ENCODE measurements at places on chromosomes 13 and 19.

DNA sequence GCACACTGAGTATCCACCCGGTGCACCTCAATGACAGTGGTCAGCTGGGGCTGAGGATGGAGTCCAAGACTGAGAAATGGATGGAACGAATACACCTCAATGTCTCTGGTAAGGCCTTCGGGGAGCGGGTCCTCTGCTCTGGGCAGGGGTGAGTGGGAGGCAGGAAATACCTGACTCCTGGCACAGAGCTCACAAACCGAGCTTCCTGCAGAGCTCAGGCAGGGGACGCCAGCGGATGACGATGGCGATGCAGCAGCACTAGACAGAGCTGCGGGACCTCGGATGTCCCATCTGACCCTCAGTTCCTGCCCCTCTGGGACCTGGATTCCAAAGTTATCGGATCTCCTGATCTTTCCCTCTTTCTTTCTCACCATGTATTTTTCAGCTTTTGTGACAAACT lies 3.8 kb downstream of the CD22 start:
- H3K27ac ChIP-seq = no peak overlapping the region
- no peaks in the 10 kb centered on the region for H3K36me3 ChIP-seq
- H3K4me3 ChIP-seq = no peak overlapping the region
- peaks cover 54% of the 10 kb centered on the region for H3K4me1 ChIP-seq
- peaks cover 23% of the 10 kb centered on the region for H3K27me3 ChIP-seq

- H3K36me3 ChIP-seq = peaks cover 33% of the 10 kb centered on the region
- H3K4me1 ChIP-seq = peaks cover 66% of the 10 kb centered on the region
- H3K27me3 ChIP-seq = peaks cover 6% of the 10 kb centered on the region
- peak overlapping the region; percentile 98 for H3K27ac ChIP-seq
These were observed 2.0 kb upstream of the SPACA6 start for GRCh38 chr19:51691074-51691583.

DNA sequence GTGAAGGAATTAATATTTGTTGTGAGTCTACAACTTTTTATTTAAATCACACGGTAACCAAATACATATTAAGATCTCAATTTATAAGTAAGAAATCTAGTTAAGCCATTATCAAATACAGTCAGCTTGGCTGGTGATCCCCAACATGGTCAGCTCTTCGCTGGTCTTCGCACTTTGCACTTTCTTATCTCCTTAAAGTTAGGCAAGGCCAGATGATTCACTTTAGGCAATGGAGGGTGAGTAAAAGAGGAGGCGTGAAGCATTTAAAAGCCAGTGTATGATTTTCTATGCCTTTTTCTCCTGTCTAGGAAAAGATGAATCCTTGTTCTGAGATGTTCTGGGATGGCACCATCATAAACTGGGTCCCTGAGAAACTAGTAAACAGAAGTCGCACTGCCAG lies 793.7 kb upstream of the ARGLU1 start:
- DNase-seq = no peak
- H3K27me3 ChIP-seq = no peaks in the 10 kb centered on the region
- no peaks in the 10 kb centered on the region for H3K4me1 ChIP-seq
- no peak overlapping the region for H3K4me3 ChIP-seq

DNA sequence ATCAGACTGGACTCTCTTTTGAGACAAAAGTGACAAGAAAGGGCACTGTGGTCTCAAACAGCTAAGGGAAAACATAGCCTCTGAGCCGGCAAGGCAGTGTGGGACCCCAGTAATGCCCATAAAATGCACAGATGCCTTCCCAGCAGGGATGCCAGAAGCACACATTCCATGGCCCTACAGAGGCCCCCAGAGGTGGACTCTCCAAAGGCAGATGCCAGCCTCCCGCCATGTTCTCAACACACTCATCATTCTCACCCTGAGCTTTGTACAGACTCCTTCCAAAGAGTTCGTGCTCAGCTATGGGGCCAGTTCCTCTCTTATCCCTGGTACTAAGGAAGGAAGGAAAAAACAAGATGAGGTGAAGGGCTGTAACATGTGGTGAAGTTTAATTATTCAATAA lies 67.1 kb upstream of the ATP12A start:
- H3K27me3 ChIP-seq = peaks cover 8% of the 10 kb centered on the region
- H3K27ac ChIP-seq = no peak overlapping the region
- H3K4me1 ChIP-seq = peaks cover 5% of the 10 kb centered on the region
- DNase-seq = no peak
- H3K4me3 ChIP-seq = no peak overlapping the region
- H3K36me3 ChIP-seq = no peaks in the 10 kb centered on the region

DNA sequence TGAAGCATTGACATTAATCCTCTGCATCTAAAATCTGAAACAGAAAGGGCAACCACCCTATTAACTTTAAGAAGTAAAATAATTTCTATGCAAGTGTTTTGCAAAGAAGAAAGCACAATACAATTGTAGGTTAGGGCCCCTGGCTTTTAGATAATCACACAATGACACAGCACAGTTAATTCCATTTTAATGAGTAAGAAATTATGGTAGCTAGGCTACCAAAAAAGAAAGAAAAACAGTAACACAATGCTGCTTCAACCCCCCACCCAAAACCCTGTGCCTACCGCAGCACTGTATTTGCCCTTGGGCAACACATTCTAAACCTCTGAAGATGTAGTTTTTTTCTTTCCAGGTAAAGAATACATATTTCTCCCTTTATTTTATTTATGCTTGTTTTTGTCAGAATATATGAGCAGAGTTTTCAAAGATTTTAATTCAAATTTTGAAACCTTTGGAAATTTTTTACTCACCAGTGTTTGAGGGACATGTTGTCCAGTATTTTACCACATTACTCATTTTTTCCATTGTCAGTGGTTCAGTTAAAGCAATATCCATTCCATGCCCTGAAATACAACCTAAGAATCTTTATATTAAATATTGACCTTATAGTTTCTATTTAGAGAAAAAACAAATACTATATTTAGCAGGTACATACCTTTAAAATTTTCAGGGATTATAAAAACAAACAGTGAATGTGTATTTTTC lies 21.1 kb downstream of the SOHLH2 start:
- H3K27ac ChIP-seq = no peak overlapping the region
- no peaks in the 10 kb centered on the region for H3K36me3 ChIP-seq
- H3K4me3 ChIP-seq = no peak overlapping the region
- no peaks in the 10 kb centered on the region for H3K27me3 ChIP-seq

DNA sequence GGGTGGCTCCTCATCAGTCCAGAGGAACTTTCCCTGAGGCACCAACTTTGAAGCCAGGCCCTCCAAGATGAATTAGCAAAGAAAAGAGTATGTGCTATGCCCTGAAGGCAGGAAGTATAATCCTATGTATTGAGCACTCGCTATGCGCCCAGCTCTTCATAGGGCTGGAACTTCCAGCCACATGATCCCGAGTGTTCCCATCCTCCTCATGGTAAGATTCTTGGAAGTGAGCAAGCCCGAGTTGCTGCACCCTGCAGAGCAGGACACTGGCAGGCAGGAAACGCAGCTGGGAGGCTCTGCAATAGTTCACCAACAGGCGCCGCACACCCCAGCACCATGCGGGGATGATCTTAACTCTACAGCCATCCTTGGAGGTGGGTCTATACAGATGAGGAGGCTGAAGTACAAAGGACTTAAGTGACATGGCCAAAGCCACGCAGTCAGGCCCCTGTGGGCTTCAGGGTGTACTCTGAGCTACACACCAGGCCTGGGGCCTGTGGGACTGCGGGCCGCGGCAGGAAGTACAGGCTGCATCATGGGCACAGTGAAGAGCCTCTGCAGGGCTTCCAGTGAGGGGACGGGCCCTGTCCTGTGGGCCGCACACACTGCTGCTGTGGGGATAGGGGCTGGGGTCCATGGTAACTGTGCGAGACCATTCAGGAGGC lies 25.1 kb downstream of the C19orf47 start:
- H3K27me3 ChIP-seq = no peaks in the 10 kb centered on the region
- DNase-seq = no peak
- no peaks in the 10 kb centered on the region for H3K4me1 ChIP-seq
- H3K36me3 ChIP-seq = peaks cover 54% of the 10 kb centered on the region
- H3K4me3 ChIP-seq = no peak overlapping the region
- peak overlapping the region; percentile 72 for H3K27ac ChIP-seq

- H3K36me3 ChIP-seq = no peaks in the 10 kb centered on the region
- DNase-seq = peak; percentile 98
- peak overlapping the region; percentile 81 for H3K4me3 ChIP-seq
- H3K27ac ChIP-seq = peak overlapping the region; percentile 87
- peaks cover 50% of the 10 kb centered on the region for H3K4me1 ChIP-seq
These were observed 2.1 kb downstream of the MAST1 start for GRCh38 chr19:12840091-12841079.

GRCh38 chr13:106496072-106496997 lies 39.1 kb downstream of the EFNB2 start:
- no peak for DNase-seq
- H3K36me3 ChIP-seq = peaks cover 62% of the 10 kb centered on the region
- H3K4me3 ChIP-seq = peak overlapping the region; percentile 44
- peak overlapping the region; percentile 66 for H3K27ac ChIP-seq
- H3K27me3 ChIP-seq = no peaks in the 10 kb centered on the region

GRCh38 chr13:71721104-71721503 lies 145.9 kb downstream of the DACH1 start:
- no peak overlapping the region for H3K4me3 ChIP-seq
- H3K27me3 ChIP-seq = no peaks in the 10 kb centered on the region
- no peak for DNase-seq

DNA sequence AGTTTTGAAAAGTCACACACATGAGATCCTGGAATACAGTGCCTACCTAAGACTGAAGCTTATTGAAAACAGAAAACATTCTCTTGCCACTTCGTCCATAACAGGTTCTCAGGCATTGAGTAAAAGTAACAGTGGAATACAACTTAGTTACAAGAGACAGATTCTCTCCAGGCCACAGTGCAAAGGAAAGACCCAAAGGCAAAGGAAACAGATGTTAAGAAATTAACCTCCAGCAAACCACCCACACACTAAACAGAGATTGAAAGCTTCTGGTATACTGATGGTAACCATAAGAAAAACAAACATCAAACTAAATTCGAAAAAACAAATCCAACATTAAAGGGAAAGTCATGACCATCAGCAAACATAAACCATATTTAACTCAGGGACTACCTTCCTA lies 914.7 kb downstream of the SLITRK5 start:
- no peak for DNase-seq
- peaks cover 3% of the 10 kb centered on the region for H3K27me3 ChIP-seq
- no peaks in the 10 kb centered on the region for H3K36me3 ChIP-seq
- no peak overlapping the region for H3K27ac ChIP-seq
- H3K4me1 ChIP-seq = no peaks in the 10 kb centered on the region

GRCh38 chr13:102461302-102461701 lies 59.5 kb upstream of the FGF14 start:
- peaks cover 13% of the 10 kb centered on the region for H3K27me3 ChIP-seq
- no peak overlapping the region for H3K4me3 ChIP-seq
- DNase-seq = no peak
- H3K36me3 ChIP-seq = no peaks in the 10 kb centered on the region
- H3K27ac ChIP-seq = no peak overlapping the region

- no peak for DNase-seq
- no peaks in the 10 kb centered on the region for H3K36me3 ChIP-seq
- no peak overlapping the region for H3K27ac ChIP-seq
- H3K27me3 ChIP-seq = peaks cover 100% of the 10 kb centered on the region
- H3K4me3 ChIP-seq = no peak overlapping the region
These were observed 5.6 kb downstream of the TLE6 start for GRCh38 chr19:2982983-2983350.

DNA sequence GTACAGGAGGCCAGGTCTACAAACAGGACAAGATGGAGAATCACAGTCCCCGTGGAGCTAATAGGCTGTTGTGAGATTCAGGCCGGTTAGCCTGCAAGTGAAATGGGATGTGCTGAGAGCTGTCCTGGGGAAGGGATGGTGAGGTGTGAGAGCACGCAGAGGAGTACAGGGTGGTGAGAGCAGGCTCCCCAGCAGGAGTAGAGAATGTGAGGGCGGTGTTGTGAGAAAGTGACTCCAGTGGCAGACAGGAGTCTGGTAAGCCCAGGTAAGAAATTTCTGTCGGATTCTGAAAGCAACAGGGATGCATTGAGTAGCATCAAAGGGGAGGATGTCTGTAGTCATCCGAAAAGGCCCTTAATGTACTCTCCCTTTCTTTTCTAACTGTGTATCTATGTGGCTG lies 50.7 kb upstream of the GPR183 start:
- peak overlapping the region; percentile 60 for H3K27ac ChIP-seq
- H3K27me3 ChIP-seq = no peaks in the 10 kb centered on the region
- H3K4me3 ChIP-seq = no peak overlapping the region
- peaks cover 74% of the 10 kb centered on the region for H3K36me3 ChIP-seq
- no peak for DNase-seq

DNA sequence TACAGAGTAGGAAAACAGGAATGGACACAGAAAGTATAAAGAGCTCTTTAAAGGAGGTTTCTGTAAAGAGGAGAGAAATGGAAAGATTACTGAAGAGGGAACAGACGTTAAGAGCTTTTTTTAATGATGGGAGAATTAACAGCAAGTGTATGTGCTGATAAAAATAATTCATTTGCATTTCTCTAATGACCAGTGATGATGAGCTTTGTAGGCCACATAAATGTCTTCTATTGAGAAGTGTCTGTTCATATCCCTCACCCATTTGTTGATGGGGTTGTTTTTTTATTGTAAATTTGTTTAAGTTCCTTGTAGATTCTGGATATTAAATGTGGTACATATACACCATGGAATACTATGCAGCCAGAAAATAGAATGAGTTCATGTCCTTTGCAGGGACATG lies 40.0 kb downstream of the MYO16 start:
- H3K36me3 ChIP-seq = no peaks in the 10 kb centered on the region
- no peak overlapping the region for H3K4me3 ChIP-seq
- H3K27me3 ChIP-seq = no peaks in the 10 kb centered on the region
- DNase-seq = no peak
- no peak overlapping the region for H3K27ac ChIP-seq

- H3K4me1 ChIP-seq = peaks cover 56% of the 10 kb centered on the region
- peaks cover 7% of the 10 kb centered on the region for H3K36me3 ChIP-seq
- peak overlapping the region; percentile 90 for H3K27ac ChIP-seq
- DNase-seq = peak; percentile 64
- H3K27me3 ChIP-seq = peaks cover 2% of the 10 kb centered on the region
These were observed 575 bp downstream of the CARM1 start for GRCh38 chr19:10871711-10872545.

DNA sequence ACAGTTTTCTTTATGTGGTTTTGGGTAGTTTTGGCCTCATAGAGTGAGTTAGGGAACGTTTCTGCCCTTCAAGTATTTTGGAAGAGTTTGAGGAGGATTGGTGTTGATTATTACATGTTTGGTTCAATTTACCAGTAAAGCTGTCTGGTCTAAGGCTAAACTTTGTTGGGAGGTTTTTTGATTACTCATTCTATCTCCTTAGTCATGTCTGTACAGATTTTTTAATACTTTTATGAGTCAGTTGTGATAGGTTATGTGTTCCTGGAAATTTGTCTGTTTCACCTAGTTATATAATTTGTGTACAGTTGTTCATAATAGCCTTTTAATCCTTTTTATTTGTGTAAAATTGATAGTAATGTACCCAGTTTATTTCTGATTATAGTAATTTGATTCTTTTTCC lies 20.4 kb downstream of the RNF17 start:
- H3K4me3 ChIP-seq = no peak overlapping the region
- H3K36me3 ChIP-seq = no peaks in the 10 kb centered on the region
- DNase-seq = no peak
- H3K27me3 ChIP-seq = peaks cover 16% of the 10 kb centered on the region

All from nephron progenitor cell (in vitro differentiated cells).